GF-D8 (cell line): ENCODE measurements at places on chromosomes 13 and 19.

DNA sequence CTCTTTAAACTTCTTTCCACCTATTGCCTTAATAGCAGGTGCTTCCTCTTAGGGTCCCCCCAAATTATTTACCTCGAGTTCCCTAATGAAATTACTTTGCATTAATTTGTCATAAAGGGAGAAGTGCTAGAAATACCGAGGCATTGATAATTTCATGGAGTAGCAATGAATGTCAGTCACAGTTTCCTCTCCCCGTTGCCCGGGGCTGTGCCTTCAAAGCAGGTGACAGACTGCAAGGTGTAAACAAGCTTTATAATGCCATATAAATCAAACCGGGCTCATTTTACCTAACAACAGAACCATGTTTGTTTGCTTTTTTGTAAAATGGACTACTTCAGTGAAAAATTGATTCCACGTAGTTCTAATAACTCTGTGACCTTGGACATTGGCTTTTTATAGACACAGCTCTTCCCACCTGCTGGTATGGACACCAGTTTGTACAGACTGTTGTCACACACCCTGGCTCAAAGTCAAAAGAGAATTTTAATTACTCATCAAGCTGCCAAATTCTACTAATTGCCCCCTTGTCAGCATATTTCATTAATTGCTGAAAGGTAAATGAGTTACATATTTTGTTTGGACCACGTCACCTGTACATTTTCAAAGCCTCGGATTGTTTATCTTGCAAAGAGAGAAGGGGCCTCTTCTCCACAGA, 171.1 kb downstream of the STK24 start:
- DNase-seq: no peak

DNA sequence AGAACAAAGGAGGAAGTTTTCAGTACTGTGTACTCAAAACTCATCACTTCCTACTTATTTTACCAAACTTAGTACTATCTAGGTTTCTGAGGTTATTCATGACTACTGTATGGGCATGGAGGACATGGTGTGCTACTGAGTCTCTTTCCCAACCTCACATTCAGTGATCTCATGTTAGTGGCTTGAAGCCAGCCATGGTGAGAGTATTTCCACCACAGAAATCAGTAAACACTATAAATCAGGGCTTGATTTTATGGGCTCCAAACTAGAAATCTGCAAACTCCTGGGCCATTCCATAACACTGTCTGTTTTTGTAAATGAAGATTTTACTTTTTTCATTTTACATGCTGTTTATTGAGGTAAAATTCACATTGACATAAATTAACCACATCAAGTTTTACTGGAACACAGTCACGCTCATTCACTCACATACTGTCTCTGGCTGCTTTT, 19.7 kb downstream of the MED26 start:
- no peak for DNase-seq

GRCh38 chr13:32515246-32515645, 23.3 kb downstream of the N4BP2L2 start:
- DNase-seq: no peak

DNA sequence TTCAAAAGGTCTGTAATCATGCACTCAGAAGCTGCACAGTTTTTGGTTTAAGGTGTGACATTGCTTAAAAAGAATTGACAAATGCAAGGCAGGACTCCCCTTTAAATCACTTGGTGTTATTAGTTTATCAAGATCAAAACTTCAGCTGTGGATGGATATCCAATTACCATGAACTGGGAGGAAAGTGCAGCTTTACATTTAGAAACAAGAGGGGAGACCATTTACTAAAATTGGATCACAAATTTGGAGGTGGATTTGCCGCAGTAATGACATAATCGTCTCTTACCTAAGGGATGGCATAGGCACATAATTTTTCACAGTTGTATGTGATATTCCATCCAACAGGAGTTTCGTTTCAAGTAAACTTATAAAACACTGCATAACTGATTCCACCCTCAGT, 1610.2 kb downstream of the SLITRK5 start:
- DNase-seq: no peak

GRCh38 chr13:80097561-80097960, 243.4 kb downstream of the SPRY2 start:
- DNase-seq: no peak

DNA sequence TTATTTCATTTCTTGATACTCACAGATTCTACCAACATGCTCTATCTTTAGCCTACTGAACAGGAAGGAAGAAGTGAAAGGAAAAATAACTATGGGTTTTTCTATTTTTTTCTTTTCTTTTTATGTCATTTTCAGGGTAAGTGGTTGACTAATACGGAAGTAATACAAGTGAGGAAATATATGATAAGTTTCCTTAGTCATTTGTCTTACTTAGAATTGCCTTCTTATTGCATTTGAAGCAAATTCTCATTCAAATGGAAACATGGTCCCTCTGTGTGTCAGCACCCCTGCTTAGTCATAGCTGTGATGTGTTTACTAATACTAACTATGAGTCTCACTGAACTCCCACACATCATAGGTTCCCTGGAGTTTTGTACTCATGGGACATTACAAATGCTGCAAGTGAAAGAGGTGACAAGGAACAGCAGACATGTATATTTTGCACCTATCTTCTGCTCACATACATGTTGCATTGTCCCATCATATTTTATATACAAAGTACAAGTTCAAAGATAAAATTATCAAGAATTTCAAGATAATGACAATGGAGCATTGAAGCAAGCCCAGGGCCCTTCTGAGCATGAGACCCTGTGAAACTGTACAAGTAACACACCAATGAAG, 60.1 kb downstream of the DCT start:
- DNase-seq: peak; percentile 40

GRCh38 chr19:3898426-3898825, 17.9 kb downstream of the ATCAY start:
- no peak for DNase-seq

GRCh38 chr13:79423801-79424642, 18.0 kb upstream of the RBM26 start:
- DNase-seq: peak; percentile 62

DNA sequence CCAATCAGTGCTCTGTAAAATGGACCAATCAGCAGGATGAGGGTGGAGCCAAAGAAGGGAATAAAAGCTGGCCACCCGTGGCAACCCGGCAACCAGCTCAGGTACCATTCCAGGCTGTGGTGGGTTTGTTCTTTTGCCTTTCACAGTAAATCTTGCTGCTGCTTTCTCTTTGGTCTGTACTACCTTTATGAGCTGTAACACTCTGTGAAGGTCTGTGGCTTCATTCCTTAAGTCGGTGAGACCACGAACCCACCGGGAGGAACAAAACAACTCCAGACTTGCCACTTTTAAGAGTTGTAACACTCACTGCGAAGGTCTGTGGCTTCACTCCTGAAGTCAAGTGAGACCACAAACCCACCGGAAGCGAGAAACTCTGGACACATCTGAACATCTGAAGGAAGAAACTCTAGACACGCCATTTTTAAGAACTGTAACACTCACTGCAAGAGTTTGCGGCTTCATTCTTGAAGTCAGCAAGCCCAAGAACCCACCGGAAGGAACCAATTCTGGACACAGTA, 16.5 kb upstream of the SPACA6 start:
- DNase-seq: peak; percentile 43

- DNase-seq: no peak
These were observed 12.4 kb upstream of the CD22 start for GRCh38 chr19:35316560-35316959.

- no peak for DNase-seq
These were observed 95.5 kb downstream of the OXGR1 start for GRCh38 chr13:96898646-96899254.

GRCh38 chr13:113292021-113292862, 4.8 kb upstream of the LAMP1 start:
- peak; percentile 34 for DNase-seq

DNA sequence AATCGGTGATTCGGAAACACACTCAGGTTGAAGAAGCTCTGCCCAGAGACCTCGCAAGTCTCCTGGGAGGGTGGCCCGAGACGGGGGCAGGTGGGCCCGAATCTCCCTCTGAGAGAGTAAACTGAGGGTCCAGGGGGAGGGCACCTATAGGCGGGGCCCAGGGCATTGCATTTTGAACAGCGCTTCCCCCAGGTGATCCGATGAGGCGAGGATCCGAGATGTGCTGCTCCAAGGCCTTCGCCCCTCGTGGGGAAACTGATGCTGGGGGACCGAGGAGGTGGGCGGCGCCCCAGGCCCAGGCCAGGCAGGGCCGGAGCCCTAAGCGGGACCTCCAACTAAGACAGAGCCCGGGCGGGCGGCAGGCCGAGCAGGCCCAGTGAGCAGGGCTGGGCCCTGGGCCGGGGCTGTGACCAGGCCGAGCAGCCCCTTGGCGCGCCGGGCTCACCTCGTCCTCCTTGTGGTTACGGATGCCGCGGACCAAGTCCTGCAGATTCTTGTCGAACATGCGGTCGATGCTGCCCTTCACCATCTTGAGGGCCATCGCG, 500 bp downstream of the AP3D1 start:
- no peak for DNase-seq

DNA sequence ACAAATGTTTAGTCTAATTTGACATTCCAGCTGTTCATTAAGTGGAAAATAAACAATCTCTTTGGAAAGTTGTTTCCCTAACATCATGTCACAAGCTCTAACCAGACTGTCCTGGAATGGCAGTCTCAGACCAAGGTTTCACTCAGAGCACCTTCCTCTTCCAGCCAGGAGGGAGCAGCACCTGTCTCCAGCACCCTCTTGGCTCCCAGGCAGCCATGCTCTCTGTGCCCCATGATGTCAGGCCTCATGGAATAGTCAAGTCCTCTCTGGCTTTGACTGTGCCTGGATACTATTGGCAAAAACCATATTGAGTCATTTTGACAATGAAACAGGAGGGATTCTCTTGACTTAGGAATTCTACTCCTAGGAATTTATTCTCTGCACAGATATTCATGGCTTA, 171.4 kb downstream of the OXGR1 start:
- DNase-seq: no peak

DNA sequence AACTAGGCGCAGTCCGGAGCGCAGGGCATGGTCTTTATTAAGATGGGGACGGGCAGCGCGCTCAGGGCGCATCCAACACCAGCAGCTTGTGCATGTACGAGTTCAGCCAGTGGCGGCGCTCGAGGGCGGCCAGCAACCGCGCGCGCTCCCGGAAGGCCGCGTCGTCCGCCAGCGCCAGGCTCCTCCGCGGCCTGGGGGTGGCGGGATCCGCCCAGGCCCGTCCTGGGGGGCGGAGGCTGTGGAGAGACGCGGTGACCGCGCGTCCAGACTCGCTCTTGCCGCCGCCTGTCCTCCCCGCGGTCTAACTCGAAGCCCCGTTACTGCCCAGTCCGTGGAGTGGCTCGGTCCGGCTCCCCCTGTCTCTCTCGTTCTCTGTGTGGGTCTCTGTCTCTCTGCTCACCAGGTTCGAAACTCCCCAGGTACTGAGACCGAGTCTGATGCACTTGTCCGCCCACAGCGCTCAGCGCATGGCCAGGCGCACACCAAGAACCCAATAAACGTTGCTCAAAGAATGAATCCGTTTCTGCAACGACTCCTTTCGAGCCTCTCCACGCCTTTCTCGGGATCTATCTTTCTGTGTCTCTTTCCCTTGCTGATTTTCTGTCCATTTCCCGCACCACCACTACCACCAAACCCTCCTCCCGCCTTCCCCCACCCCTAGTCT, 702 bp downstream of the PTH2 start:
- DNase-seq: no peak

GRCh38 chr19:11111771-11112144, 22.5 kb downstream of the LDLR start:
- no peak for DNase-seq

- no peak for DNase-seq
These were observed 5.8 kb upstream of the DYRK1B start for GRCh38 chr19:39839678-39840327.
